Lung microvascular endothelial cell (primary cell): ENCODE measurements at places on chromosomes 16 and 17. TPM values are rescaled to one million over a fixed set of nuclear protein-coding genes. Genes with fewer than 3 reads are reported as not detected.

DNA sequence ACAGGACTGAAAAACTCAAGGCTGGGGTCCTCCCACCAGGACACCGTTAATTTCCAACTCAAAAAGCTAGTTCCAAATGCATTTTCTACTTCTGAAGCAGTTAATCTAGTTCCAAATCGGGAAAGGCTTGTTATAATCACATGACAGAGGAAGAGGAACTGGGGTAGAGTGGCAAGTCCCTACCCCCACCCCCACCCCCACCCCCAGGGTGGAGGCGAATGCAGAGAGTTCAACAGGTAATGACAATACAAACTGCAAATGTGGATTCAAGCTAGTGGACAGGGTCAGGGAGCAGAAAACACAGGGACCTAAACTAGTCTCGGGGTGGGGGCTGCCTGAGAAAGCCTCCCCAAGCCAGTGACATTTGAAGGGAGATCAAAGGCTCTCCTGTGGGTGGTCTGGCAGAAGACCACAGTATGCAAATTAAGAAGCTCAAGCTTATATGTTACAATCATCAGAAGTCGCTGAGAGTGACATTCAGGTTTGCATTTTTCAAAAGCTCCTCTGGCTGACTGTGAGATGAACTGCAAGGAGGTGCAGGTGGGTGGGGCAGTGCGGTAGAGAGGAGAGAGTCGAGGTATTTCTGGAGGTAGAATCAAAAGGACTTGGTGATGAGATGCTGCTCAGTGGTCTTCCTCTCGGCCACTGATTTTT, 56.4 kb upstream of the SLC25A19 start:
- DNase-seq: no peak

DNA sequence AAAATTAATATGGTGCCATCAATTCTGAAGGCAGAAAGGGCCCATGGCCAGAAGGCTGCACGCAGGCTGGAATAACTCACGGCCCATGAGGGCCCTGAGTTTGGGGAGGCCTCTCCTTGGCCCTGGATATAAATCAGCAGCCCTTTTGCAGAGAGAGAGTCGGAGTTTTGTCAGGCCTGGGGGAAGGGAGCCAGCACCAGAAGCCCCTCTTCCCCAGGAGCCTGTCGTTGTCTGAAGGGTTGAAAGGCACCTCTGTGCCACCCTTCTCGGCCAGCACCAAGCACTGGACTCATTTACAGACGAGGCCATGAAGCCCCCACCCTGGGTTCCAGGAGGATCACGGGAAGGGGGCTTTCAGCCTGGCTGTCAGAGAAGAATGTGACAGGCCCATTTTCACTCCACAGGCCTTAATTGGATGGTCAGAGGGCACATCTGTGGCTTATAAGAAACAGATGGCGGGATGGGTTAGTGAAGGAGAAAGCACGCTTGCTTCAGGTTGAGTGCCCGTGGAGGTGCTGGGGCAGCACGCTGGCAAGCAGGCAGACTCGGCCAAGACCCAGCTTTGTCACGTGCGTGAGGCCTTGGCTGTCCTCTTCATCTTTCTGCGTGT, 140.6 kb downstream of the CLEC16A start:
- DNase-seq: no peak

- no peak for DNase-seq
These were observed 81.7 kb downstream of the IRX5 start for GRCh38 chr16:55012362-55012761.

DNA sequence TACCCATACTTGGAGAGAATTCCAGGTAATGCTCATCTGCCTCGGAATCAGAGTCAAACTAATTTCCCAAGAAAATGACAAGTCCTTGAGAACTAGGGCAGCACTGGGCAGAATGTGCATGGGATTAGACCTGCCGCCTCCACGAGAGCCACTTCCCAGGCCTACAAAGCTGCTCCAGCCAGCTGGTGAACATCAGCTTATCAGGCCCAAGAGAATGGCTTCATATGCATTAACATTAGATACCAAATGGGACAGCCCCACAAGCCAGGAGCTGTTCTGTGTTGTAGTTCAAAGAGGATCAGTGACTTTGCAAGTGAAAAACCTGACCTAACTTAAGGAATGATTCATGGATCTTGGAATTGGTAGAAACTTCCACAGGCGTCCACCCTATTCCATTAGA, 203.3 kb downstream of the CYLD start:
- no peak for DNase-seq

DNA sequence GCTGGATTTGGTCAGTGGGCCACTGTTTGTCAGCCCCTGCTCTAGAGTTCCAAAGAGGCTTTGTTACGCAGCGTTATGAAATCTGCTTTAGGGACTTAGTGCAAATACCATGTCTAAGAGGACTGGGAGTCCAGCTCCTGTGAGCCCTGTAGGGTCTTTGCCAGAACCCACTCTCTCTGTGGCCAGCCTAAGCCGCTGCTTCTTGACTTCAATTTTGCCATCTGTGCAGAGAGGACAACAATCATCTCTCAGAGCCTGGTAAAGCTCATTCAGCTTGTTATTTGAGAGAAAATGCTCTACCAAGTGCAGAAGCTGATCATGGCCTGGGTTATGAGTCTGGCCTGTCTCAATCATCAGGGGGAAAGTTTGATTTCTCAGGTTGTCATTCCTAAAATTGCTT, 17.9 kb downstream of the CA10 start:
- no peak for DNase-seq

The PRSS21 gene
- total RNA-seq: 0.40 and 2.2 TPM in 2 replicates

The GLIS2 gene
- total RNA-seq: 0.20 and 0.65 TPM in 2 replicates

The CAPNS2 gene
- total RNA-seq: 0.20 and 0.44 TPM in 2 replicates
